ENCODE measurements at places on chromosomes 3 and 15.

DNA sequence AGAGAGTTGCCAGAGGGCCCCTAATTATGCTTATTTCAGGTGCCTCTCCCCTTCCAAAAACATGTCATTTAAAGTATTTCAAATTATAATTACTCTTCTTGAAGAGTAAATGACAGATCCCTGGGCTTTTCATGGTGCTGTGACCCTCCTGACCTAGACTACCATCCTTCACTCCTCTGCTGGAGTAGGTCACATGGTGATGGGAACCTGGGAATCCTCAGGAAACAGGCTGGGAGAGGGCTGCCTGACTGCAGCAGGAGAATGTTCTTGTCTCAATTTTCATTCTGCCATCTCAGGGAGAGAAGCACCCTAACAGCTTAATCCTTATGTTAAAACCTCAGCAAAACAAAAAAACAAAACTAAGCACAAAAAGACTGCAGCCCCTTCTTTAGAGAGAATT, 24.6 kb downstream of the PGBD4 start:
- DNase-seq = no peak

GRCh38 chr3:157683668-157684067, 180.5 kb upstream of the VEPH1 start:
- DNase-seq = no peak

DNA sequence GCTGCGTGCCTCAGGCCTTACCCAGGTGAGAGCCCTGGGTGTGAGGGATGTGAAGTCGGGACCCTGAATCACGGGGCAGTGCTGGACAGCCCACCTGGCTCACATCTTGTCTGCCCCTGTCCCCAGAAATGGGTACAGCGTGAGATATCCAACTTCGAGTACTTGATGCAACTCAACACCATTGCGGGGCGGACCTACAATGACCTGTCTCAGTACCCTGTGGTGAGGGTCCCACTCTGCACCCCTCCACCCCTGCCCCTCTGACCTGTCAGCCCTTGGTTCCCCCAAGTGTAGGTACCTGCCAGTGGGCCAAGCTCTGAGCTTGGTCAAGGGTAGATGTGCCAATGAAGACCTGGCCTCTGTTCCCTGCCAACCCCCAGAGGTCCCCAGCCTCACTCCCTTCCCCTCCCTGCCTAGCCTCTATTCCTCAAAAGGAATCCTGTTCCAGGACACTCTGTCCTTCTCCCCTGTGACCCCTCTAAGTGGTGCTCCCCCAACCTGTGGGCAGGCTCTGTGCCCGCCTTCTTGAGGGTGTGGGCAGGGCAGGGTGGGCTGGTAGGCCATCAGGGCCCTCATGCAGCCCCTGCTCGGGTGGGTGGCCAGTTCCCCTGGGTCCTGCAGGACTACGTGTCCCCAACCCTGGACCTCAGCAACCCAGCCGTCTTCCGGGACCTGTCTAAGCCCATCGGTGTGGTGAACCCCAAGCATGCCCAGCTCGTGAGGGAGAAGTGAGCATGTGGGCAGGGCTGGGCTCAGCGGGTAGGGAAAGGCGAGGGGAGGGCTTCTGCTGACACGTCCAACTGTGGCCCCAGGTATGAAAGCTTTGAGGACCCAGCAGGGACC, 25.1 kb downstream of the NBEAL2 start:
- DNase-seq = no peak

- DNase-seq = no peak
Observed at GRCh38 chr3:73602170-73602569, 22.6 kb downstream of the PDZRN3 start.

DNA sequence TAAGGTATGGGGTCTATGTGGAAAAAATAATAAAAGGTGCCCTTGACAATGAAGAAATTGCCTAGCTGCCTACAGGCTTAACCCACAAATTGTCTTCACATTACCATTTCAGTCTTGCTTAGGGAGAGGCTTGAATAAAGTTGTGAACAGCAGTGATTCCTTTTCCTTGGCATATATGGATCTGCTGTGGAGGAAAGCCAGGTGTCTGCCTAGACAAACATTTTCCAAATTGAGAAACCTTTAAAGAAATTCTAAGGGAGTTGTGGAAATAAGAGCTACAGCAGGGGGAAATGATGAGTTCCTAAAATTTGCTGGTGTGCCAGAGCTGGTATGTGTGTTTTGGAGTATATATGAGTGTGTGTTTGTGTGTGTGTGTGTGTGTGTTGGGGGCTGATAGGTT, 452.1 kb downstream of the NTRK3 start:
- no peak for DNase-seq

GRCh38 chr15:69410248-69410874, 3.8 kb upstream of the KIF23 start:
- peak; percentile 83 for DNase-seq

DNA sequence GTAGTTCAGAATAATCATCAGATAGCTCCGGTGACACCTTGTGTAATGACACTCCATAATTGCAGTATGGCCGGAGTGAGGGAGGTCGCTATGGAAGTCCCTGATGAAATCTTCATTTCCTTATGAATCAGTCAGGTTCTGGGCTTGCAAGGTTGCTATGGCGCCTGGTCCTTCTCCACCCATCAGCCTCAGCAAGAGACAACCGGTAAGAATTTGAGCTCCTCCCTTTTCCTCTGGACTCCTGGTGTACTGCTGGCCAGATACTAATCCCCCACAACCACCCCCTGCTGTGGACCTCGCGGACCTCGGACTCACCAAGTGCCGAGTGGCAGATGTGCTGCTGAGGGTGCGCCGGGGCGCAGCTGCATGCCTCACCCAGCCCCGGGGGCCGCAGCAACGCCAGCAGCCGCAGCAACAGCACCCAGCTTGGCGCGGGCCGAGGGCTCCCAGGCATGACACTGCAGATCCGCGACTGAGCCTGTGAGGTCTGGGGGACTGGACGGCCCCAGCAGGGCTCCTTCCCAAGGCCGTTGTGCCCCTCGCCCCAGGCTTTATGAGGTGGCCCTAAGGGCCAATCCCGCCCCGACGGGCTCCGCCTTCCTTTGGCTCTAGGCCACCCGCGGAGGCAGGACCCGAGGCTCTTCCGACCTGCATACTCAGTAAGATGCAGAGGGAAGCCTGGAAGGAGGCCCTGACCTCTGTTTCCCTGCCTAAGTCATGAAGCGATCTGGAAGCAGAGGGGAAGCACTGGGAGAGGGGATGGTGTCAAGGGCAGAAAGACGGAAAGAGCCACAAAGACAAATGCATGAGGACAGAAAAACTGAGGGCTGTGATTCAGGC, at the start of gene TIMP4:
TSS of gene TIMP4 (minus strand) at position 526 of the 840 bp plus-strand sequence. CDS start at position 454, 72 bp downstream.
- DNase-seq = peak; percentile 32

GRCh38 chr3:24160424-24161095, 215.5 kb downstream of the NR1D2 start:
- DNase-seq = no peak

- DNase-seq = no peak
Observed at GRCh38 chr3:48664929-48665328, 2.2 kb upstream of the CELSR3 start.

- DNase-seq = no peak
Observed at GRCh38 chr15:67515557-67515956, 5.4 kb upstream of the C15orf61 start.

- DNase-seq = no peak
Observed at GRCh38 chr3:65824166-65824565, 214.6 kb downstream of the MAGI1 start.

GRCh38 chr3:115633467-115633866, 10.2 kb downstream of the GAP43 start:
- DNase-seq = no peak

DNA sequence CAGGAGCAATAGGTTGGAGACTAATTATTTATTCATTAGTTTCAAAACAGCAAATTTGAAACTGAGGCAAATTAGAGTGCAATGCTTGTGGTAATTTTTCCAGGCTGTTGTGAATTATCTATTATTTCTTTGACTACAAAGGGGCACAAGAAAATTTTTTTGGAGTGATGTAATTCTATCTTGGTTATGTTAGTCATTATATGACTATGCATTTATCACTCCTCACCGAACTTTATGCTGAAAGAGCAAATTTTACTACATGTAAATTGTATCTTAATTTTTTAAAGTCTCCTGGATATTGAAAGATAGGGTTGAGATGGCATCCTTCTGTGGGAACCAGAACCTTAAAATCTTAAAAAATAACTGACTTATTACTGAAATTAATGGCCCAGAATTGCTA, 320.0 kb upstream of the ROBO1 start:
- DNase-seq = peak; percentile 66

DNA sequence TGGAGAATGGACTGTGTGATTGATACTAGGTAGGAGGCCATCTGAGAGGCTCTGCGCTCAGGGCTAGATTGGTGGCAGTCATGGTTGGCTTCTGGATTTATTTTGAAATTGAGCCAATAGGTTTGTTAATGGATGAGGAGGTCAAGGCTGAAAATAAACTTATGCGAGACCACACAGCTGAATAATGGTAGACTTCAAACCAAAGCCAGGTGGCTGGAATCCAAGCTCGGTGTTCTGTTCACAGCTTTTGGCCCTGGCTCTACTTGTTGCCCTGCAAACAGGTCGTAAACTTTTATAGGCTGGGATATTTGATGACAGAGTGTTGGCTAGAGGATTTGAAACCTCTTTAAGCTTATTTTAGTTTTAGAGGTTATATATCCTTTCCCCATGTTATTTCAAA, 160.4 kb downstream of the CHL1 start:
- no peak for DNase-seq

GRCh38 chr3:119700920-119701734, 1.7 kb upstream of the CFAP91 start:
- no peak for DNase-seq

GRCh38 chr15:100768501-100768931, 111.1 kb upstream of the ALDH1A3 start:
- DNase-seq = no peak

GRCh38 chr3:8460050-8460708, 41.4 kb upstream of the LMCD1 start:
- no peak for DNase-seq

DNA sequence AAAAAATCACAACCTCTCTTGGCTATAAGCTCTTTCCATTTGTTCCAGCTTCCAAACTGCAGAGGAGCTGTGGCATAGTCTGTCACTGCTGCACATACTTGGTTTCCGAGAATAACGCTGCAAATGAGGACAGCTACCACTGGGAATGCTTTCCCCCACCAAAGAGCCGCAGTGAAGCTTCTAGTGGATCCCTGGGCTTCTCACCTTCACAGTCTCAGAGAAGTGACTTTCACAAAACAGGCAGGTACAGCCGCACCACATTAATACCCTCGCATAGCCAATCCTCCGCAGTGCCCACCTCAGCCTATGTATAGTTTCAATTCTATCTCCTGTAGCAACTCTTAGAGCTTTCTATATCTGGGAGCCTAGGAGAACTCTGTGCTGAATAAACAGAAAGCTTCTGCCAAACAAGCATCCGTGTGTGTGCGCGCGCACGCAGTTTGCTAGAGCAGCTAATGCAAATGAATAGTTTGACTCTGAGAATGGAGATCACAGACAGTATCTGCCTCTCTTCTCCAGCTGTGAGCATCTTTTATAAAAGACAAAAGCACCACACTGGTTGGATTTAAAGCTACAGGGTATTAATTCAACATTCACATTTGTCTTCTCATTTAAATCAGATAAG, 81.9 kb upstream of the PLXND1 start:
- DNase-seq = no peak

GRCh38 chr3:41933154-41933676, 28.7 kb downstream of the ULK4 start:
- DNase-seq = peak; percentile 53

GRCh38 chr3:111319598-111319997, 222.4 kb upstream of the CD96 start:
- DNase-seq = no peak

GRCh38 chr3:95939235-95939809, 875.1 kb upstream of the EPHA6 start:
- DNase-seq = no peak

GRCh38 chr15:31333820-31334219, 7.2 kb downstream of the KLF13 start:
- DNase-seq = no peak

GRCh38 chr3:100125161-100125938, 11.0 kb upstream of the FILIP1L start:
- no peak for DNase-seq

- no peak for DNase-seq
Observed at GRCh38 chr3:127291611-127292010, 3.8 kb upstream of the PRR20G start.

DNA sequence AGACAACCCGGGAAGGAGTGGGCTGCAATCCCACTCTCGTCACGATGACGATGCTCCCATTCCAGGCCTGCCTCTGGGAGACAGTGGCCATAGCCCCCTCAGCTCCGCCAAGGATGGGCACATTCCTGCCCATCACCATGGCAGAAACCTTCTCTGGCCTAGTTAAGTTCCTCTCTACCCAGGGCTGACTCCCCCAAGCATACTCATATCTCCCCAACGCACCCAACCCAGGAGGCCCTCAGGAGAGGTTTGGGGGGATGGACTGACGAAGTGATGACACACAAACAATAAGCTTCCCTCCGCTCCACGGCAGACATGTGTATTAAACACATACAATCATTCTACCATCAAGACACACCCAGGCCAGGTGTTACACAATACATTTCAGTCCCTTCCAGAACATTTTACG, 60.1 kb downstream of the VGLL4 start:
- peak; percentile 96 for DNase-seq

DNA sequence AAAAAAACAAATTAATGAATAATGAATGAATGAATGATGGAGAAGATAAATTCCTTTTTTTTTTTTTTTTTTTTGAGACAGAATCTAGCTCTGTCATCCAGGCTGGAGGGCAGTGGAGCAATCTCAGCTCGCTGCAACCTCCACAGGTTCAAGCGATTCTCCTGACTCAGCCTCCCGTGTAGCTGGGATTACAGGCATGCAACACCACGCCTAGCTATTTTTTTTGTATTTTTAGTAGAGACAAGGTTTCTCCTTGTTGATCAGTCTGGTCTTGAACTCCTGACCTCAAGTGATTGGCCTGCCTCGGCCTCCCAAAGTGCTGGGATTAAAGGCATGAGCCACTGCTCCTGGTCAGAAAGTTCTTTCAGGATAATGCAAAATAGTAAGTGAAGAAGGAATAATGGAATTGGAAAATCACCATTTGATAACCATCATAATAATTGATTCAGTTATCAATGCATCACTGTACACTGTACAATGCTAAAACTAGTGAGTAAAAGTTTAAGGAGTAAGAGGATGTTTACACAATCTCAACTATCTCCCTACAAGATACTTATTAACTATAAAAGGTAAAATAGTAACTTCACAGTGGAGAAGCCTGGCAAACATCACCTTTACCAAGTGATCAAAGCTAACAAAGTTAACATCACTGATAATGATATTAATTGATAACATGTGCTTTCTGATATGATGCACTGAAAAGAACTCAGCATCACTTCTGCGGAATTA, 12.3 kb upstream of the INO80 start:
- no peak for DNase-seq

- DNase-seq = no peak
Observed at GRCh38 chr3:160278210-160278609, 53.0 kb downstream of the C3orf80 start.

DNA sequence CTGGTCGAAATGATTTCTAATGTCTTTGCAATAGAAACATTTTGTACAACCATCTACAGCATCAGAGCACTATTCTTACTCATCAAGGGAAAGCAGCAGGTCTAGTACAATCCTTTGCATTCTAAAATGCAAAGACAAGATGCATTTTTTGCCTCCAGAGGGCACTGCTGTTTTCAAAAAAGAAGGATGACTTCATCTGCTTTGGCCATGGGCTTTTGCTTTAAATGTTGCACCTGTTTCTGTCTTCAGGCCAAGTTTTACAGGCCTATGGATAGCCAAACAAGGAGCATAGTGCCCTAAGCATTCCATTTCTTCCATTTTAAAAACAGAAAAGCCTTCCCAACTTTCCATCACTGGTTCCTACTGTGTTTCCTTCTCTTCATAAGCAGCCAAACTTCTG, 3.4 kb downstream of the PARP9 start:
- DNase-seq = peak; percentile 37

- DNase-seq = peak; percentile 53
Observed at GRCh38 chr3:141401573-141402475, 33.5 kb downstream of the ZBTB38 start.

- no peak for DNase-seq
Observed at GRCh38 chr3:32220006-32220405, 18.5 kb upstream of the CMTM8 start.
